Stomach (tissue), 19 donors: ENCODE measurements at places on chromosomes 5 and 9. TPM values are rescaled to one million over a fixed set of nuclear protein-coding genes. Genes with fewer than 3 reads are reported as not detected.

PPP3R2 gene
- not detected for polyA plus RNA-seq

TBC1D2 gene
- 28.5 TPM for polyA plus RNA-seq

PRRT1B gene
- 3.7 TPM for polyA plus RNA-seq

SPATA9 gene
- 0.35 TPM for polyA plus RNA-seq

IGFBPL1 gene
- polyA plus RNA-seq, result not detected

PCDHB12 gene
- 0.28 TPM for polyA plus RNA-seq

NEUROG1 gene
- polyA plus RNA-seq, result not detected

IFNA2 gene
- not detected for polyA plus RNA-seq

TRIM41 gene
- polyA plus RNA-seq, result 18.2 TPM

WDR38 gene
- polyA plus RNA-seq, result not detected

KIF4B gene
- polyA plus RNA-seq, result not detected

ANKRD31 gene
- polyA plus RNA-seq, result not detected

- H3K27me3 ChIP-seq, result no peaks in the 10 kb centered on the region
- no peaks in the 10 kb centered on the region for H3K36me3 ChIP-seq
These were observed 246.8 kb upstream of the DAB2 start for GRCh38 chr5:39671561-39671961.

- H3K4me1 ChIP-seq, result no peaks in the 10 kb centered on the region
- H3K36me3 ChIP-seq, result peaks cover 27% of the 10 kb centered on the region
- no peak overlapping the region for H3K27ac ChIP-seq
- no peaks in the 10 kb centered on the region for H3K27me3 ChIP-seq
These were observed 240.5 kb downstream of the PAPPA start for GRCh38 chr9:116394070-116394469.

- DNase-seq, result no peak
- H3K4me3 ChIP-seq, result no peak overlapping the region
- H3K27me3 ChIP-seq, result no peaks in the 10 kb centered on the region
- no peaks in the 10 kb centered on the region for H3K36me3 ChIP-seq
- peaks cover 6% of the 10 kb centered on the region for H3K4me1 ChIP-seq
These were observed 227.6 kb upstream of the DAP start for GRCh38 chr5:10988622-10989021.

DNA sequence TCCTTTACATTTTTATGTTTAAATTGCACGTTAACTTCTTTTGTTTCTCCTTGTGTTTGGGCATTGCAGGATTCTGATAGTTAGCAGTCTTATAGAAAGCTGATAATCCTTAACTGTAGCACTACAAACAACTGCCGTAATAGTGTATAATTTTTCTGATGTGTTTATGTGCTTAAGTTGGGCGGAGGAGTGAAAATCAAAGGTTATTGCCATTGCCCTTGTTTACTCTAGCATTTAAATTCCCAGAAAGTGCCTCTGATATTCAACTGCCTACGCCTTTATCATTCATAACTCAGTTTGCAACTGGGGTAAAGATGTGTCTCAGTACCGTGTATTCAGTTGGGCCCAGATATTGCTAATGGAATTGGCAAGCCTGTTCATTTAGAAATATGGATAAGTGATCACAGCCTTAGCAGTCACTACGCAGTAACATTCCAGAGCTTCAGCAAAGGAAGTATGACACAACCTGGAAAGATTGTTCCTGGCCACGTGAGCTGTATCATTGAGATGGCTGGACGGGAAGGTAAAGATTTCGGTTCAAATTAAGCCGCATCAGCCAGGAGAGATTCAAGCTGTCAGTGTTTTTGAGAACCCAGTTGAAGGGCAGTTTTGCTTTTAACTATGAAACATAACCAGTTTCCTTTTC, 28.1 kb upstream of the LRRTM2 start:
- no peak overlapping the region for H3K4me3 ChIP-seq
- no peaks in the 10 kb centered on the region for H3K27me3 ChIP-seq
- peaks cover 6% of the 10 kb centered on the region for H3K4me1 ChIP-seq
- H3K36me3 ChIP-seq, result peaks cover 73% of the 10 kb centered on the region
- peak; percentile 26 for DNase-seq

DNA sequence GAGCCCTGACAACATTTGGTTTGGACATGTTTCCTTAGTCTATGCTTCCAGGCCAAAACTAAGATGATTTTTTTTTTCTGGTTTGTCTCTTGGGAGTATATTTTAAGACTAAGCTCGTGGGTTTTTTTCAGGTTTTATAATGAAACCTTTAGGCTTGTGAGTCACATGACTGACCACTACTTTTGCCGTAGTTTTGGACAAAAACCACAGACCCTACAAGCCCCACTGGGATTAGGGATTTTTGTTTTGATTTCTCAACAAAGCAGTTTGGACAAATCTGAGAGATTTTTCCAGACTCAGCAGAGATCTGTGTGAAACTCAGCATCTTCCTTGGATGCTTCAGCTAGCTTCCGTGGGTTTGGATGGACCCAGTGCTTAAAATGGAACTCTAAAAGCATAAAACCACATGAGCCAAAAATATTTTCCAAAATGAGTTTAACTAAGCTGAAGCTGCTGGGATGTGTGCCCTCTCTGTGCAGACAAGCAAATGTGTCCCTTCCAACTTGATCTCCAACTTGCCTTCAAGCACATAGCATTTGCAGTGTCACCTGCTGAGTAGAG, 70.3 kb upstream of the SMIM15 start:
- DNase-seq, result no peak
- H3K4me1 ChIP-seq, result peaks cover 26% of the 10 kb centered on the region
- no peak overlapping the region for H3K4me3 ChIP-seq
- no peaks in the 10 kb centered on the region for H3K27me3 ChIP-seq

GRCh38 chr9:85900504-85901201, 40.3 kb upstream of the NAA35 start:
- H3K27ac ChIP-seq, result no peak overlapping the region
- no peak overlapping the region for H3K4me3 ChIP-seq
- H3K27me3 ChIP-seq, result no peaks in the 10 kb centered on the region

- peaks cover 5% of the 10 kb centered on the region for H3K4me1 ChIP-seq
- H3K27ac ChIP-seq, result peak overlapping the region; percentile 65
- peaks cover 37% of the 10 kb centered on the region for H3K36me3 ChIP-seq
- no peak overlapping the region for H3K4me3 ChIP-seq
- DNase-seq, result no peak
These were observed 34.4 kb downstream of the RABGAP1 start for GRCh38 chr9:122975196-122975595.

- H3K27ac ChIP-seq, result no peak overlapping the region
- DNase-seq, result no peak
- no peaks in the 10 kb centered on the region for H3K36me3 ChIP-seq
These were observed 63.6 kb upstream of the MAMDC2 start for GRCh38 chr9:69980041-69980440.

GRCh38 chr9:37507566-37508134, 21.9 kb downstream of the POLR1E start:
- H3K27ac ChIP-seq, result no peak overlapping the region
- peaks cover 61% of the 10 kb centered on the region for H3K36me3 ChIP-seq
- H3K27me3 ChIP-seq, result no peaks in the 10 kb centered on the region

DNA sequence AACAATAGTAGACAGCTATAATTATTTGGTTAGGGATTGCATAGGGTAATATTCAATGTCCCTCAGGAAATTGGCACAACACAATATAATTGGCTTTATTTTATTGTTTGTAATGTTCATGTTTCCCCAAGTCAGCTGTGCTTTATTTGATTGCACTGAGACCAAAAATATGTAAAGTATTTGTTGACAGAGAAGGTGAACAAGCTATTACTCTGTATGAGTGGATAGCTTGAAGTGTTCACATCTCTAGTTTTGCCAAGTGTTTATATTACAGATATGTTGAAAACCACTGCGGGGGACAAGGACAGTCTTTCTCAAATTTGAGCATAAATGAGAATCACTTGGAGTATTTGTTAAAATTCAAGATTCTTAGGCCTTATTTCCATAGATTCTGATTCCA, 83.3 kb downstream of the RAB3C start:
- no peak overlapping the region for H3K4me3 ChIP-seq
- H3K27me3 ChIP-seq, result no peaks in the 10 kb centered on the region
- H3K4me1 ChIP-seq, result no peaks in the 10 kb centered on the region
- no peak overlapping the region for H3K27ac ChIP-seq

- peak overlapping the region; percentile 98 for H3K4me3 ChIP-seq
- peaks cover 47% of the 10 kb centered on the region for H3K27me3 ChIP-seq
These were observed 502 bp upstream of the CERCAM start for GRCh38 chr9:128420060-128420650.

GRCh38 chr9:33823801-33824200, 6.8 kb downstream of the UBE2R2 start:
- peaks cover 4% of the 10 kb centered on the region for H3K36me3 ChIP-seq
- peaks cover 55% of the 10 kb centered on the region for H3K4me1 ChIP-seq
- H3K4me3 ChIP-seq, result no peak overlapping the region
- H3K27ac ChIP-seq, result no peak overlapping the region

- peaks cover 21% of the 10 kb centered on the region for H3K4me1 ChIP-seq
- no peak overlapping the region for H3K27ac ChIP-seq
- H3K4me3 ChIP-seq, result no peak overlapping the region
- H3K36me3 ChIP-seq, result no peaks in the 10 kb centered on the region
- DNase-seq, result no peak
These were observed 119.6 kb upstream of the IL12B start for GRCh38 chr5:159449925-159450324.

DNA sequence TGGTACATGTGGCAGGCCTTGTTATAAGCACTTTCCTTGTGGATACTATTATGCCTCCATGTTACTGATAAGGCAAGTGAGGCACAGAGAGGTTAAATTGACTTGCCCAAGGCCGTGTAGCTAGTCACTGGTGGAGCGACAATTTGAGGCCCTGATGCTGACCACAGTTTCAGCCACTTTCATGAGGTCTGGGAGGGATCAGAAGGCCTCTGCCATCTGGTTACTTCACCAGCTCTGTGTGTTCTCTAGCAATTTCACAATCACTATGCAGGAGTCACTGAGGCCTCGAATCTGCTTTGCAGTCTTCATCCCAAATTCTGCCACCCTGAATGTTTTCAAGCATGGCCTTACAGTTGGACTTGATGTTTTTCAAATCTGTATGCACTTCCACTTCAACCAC, 9.1 kb downstream of the LRRC70 start:
- H3K4me3 ChIP-seq, result no peak overlapping the region
- peaks cover 21% of the 10 kb centered on the region for H3K36me3 ChIP-seq
- H3K4me1 ChIP-seq, result no peaks in the 10 kb centered on the region
- DNase-seq, result no peak
- no peaks in the 10 kb centered on the region for H3K27me3 ChIP-seq

DNA sequence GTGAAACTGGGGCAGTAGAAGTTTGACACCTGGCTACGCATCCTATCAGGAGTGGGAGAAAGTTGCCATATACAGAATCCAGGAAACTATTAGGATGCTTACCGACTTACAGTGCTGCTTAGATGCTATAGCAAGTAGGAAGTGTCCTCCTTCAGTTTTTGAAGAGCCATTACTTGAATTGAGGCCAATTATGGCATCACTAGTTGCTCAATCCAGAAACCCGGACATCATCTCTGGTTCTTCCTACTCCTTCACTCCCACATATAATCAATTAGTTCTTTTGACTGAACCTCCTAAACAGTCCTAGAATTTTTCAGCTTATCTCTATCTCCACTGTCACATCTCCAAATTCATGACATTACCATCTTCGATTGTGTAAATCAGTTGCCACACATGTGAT, 41.8 kb upstream of the UGCG start:
- DNase-seq, result no peak
- H3K27ac ChIP-seq, result no peak overlapping the region
- no peak overlapping the region for H3K4me3 ChIP-seq
- no peaks in the 10 kb centered on the region for H3K4me1 ChIP-seq
- no peaks in the 10 kb centered on the region for H3K36me3 ChIP-seq

- no peak for DNase-seq
- no peaks in the 10 kb centered on the region for H3K36me3 ChIP-seq
- H3K27ac ChIP-seq, result no peak overlapping the region
- H3K4me1 ChIP-seq, result no peaks in the 10 kb centered on the region
- H3K27me3 ChIP-seq, result no peaks in the 10 kb centered on the region
These were observed 146.0 kb upstream of the FBXL7 start for GRCh38 chr5:15354021-15354420.

GRCh38 chr5:54108136-54108535, 202.2 kb downstream of the ARL15 start:
- peaks cover 7% of the 10 kb centered on the region for H3K36me3 ChIP-seq
- no peaks in the 10 kb centered on the region for H3K27me3 ChIP-seq
- no peak overlapping the region for H3K4me3 ChIP-seq
- DNase-seq, result no peak

DNA sequence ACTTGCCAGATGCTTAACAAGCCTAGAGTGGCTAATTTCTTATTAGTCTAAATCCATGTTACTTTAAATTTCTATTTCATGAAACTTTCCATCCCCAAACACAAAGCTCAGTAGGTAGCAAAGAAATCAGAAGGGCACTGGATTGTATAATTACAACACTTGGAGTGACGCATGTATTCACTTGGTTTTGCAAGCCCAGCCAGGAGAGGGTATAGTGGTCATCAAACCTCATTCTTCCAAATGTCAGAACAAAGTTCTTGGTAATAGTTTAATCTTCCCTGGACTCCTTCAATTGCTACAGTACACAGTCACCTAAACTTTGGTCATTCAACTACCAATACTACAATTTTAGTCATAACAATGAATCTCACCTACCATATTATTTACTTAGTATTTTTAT, 112.1 kb downstream of the SEMA6A start:
- H3K4me3 ChIP-seq, result no peak overlapping the region
- no peaks in the 10 kb centered on the region for H3K4me1 ChIP-seq
- DNase-seq, result no peak
- H3K27ac ChIP-seq, result no peak overlapping the region
- H3K36me3 ChIP-seq, result peaks cover 13% of the 10 kb centered on the region
- H3K27me3 ChIP-seq, result no peaks in the 10 kb centered on the region

GRCh38 chr5:69105996-69106906, 12.4 kb downstream of the SLC30A5 start:
- H3K27ac ChIP-seq, result no peak overlapping the region
- no peaks in the 10 kb centered on the region for H3K4me1 ChIP-seq
- DNase-seq, result no peak
- H3K27me3 ChIP-seq, result no peaks in the 10 kb centered on the region

- H3K4me1 ChIP-seq, result peaks cover 11% of the 10 kb centered on the region
- no peaks in the 10 kb centered on the region for H3K36me3 ChIP-seq
- H3K27ac ChIP-seq, result no peak overlapping the region
- H3K4me3 ChIP-seq, result no peak overlapping the region
These were observed 255.3 kb upstream of the KLF4 start for GRCh38 chr9:107744873-107745272.

GRCh38 chr9:104091708-104092107, 2.4 kb upstream of the SMC2 start:
- H3K27me3 ChIP-seq, result no peaks in the 10 kb centered on the region
- peak overlapping the region; percentile 16 for H3K4me3 ChIP-seq
- H3K36me3 ChIP-seq, result no peaks in the 10 kb centered on the region
- peak overlapping the region; percentile 92 for H3K27ac ChIP-seq

DNA sequence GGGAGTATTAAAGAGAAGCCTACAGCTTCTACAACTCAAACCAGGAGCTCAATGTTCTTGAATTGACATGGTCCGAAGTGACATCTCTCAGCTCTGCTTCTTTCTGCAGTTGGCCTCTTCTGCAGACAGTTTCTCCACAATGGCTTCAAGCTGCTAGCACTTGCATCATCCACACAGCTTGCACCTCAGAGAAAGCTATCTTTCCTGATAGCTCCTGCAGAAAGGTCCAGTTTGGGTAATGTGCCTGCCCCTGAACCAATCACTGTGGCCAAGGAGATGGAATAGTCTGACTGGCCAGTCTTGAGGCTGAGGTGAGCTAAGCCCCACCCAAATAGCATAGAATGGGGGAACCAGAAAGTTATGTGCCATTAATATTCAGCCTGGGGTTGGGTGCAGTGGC, 95.8 kb upstream of the ABCA1 start:
- H3K4me3 ChIP-seq, result no peak overlapping the region
- no peaks in the 10 kb centered on the region for H3K27me3 ChIP-seq
- H3K27ac ChIP-seq, result no peak overlapping the region
- no peaks in the 10 kb centered on the region for H3K4me1 ChIP-seq
- no peaks in the 10 kb centered on the region for H3K36me3 ChIP-seq
- no peak for DNase-seq

GRCh38 chr5:32090026-32090754, 83.9 kb downstream of the GOLPH3 start:
- H3K27me3 ChIP-seq, result no peaks in the 10 kb centered on the region
- H3K4me1 ChIP-seq, result peaks cover 13% of the 10 kb centered on the region
- no peak for DNase-seq
- H3K36me3 ChIP-seq, result peaks cover 49% of the 10 kb centered on the region
- no peak overlapping the region for H3K27ac ChIP-seq
